ENCODE measurements at places on chromosomes 12 and 14.

DNA sequence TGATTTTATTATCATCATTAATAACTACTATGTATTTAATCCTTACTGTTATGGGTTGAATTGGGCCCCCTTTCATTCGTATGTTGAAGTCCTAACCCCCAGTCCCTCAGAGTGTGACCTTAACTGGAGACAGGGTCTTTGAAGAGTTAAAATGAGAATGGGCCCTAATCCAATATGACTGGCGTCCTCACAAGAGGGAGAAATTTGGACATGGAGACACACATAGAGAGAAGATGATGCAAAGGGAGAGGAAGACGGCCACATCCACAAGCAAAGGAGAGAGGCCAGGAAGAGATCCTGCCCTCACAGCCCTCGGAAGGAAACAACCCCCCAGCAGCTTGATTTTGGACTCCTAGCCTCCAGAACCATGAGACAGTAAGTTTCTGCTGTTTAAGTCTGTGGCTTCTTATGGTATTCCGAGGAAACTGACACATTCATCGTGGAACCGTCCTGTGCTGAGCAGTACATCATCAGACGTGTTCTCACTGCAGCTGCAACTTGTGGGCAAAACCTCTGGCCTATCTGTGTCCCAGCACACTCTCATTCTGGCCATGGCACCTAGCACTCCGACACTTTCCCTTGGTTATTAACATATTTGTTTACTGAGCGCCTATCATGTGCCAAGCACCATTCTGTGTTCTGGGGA lies 127.6 kb downstream of the SLC38A6 start:
- no peak for DNase-seq

DNA sequence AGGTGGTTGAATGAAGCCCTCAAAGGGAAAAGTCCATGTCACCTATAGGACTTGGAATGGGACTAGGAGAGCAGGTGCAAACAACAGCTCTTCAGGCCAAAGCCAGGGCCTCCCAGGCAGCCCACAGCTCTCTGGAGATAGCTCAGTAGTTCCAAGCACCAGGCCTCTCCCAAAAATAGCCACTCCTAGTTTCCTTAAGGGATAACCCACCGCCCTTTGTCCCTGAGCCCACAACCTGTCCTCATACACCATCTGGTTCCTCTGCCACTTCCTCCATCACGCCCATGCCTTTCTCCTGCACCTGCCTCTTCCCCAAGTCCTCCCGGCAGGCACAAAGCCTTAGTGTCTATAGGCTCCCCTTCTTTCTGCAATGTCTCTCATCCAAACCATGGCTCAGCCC lies 2.1 kb downstream of the RAB15 start:
- no peak for DNase-seq

- no peak for DNase-seq
These were observed 18.4 kb upstream of the RNU6-7 start for GRCh38 chr14:32183151-32184058.

GRCh38 chr12:47829584-47829983 lies 9.9 kb upstream of the HDAC7 start:
- DNase-seq, result no peak

- peak; percentile 27 for DNase-seq
These were observed 97.1 kb downstream of the BCL2L14 start for GRCh38 chr12:12167847-12168246.

DNA sequence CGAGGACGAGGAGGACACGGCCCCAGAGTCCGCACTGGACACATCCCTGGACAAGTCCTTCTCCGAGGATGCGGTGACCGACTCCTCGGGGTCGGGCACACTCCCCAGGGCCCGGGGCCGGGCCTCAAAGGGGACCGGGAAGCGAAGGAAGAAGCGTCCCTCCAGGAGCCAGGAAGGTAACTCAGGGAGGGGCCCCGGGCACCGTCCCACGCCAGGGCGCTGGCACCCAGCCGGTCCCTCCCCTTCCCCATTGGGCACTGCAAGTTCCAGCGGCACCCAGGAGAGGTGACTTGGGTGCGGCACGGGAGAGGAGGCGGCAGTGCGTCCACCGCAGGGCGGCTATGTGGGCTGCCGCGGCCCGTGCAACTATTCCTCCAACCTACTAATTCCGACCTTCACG lies 9.3 kb upstream of the ADSS1 start:
- DNase-seq, result no peak

- DNase-seq, result no peak
These were observed 996.8 kb upstream of the TMEM132C start for GRCh38 chr12:127270193-127270592.

- DNase-seq, result no peak
These were observed 56.1 kb upstream of the SCAF11 start for GRCh38 chr12:46046436-46046835.

DNA sequence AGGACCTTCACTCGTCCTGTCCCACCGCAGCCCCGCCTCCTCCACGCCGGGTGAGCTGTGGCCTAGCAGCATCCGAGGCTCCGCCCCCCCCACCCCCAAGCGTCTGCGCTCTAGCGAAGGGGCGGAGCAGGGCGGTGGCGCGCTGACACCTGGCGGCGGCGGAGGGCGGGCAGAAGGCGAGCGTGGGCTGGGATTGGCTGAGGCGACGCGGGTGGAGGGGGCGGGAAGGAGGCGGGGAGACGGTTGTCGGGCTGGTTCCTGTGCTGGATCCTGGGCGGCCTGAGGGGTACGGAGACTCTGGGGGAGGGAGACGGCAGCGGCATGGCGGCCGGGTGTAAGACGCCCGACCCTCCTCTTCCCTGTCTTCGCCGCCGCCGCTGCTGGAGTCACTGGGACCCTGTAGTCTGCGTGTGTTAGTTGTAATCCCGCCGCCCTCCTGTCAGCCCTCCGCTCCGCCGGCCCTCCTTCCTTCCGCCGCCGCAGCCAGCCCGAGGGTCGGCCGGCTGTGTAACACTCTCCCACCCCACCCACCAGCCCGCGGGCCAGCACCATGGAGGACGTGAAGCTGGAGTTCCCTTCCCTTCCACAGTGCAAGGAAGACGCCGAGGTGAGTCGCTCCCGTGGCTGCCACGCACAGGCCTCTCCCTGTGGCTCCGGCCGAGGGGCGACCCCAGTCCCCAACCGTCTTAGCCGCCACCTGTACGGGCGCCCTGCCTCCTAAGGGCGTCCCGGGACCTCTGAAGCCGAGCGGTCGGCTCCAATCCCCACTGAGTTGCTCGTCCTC lies at the start of gene STYX:
Gene STYX, plus strand, starts transcription at position 242 of the 784 bp plus-strand sequence. Its CDS starts 309 bp downstream, at position 551.
- DNase-seq, result peak; percentile 99

DNA sequence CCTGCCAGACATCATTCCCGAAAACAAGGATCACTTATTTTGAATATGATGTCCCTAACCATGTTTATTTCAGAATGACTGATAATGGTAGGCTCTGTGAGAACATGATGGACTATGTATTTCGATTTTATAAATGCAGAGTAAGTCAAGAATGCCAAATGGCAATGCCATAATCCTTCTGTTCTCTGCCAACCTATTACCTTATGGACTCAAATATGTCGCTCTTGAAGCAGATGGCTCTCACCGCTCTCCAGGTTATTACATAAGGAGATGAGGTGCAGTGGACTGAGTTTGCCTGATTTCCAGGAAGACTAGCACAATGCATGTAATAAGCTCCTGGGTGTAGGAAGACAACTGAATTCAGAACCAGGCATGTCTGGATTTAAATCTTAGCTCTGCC lies 227.2 kb downstream of the BTG1 start:
- no peak for DNase-seq

DNA sequence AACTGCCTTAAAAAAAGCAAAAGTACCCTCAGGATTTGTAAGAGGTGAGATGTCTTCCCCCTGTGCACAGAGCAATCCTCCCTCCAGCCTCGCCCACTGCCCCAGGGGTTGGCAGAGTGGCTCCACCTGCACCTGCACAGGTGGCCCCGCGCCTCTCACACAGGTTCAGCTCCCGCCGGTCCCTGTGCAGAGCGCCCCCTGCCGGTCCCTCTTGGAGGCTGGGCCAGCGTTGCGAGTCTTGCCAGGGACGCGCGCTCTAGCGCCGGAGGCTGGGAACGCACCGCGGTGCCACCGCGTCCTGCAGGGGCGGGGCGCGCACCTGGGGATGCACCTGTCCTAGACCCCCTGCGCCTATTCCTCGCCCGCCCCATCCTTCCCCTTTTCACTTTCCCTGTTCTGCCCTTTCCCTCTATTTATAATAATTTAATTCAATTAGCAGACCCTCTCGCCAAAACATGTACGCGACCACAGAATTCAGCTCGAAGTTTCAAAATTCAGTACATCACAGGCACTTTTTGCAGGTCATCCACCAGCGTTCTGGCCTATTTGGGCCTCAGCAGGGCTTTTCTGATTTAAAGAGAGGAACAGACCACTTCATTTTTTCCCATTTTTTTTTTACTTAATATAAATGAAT lies 618.6 kb downstream of the AACS start:
- peak; percentile 33 for DNase-seq

DNA sequence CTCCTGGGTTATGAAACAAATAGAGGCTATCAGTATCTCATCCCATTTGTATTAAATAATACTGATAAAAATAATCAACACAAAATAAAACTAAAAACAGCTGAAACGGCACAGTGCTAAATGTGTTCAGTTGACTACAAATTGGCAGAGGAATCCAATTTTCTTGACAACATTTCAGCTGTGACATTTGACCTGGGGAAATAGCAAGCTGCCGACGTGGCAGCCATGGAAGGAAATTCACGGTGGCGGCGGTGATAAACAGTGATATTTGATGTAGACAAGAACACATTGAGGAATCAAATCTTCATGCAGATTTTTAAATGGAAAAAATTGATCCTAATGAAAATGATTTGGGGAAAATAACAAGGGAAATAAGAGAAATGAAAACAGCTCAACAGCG lies 159.1 kb upstream of the RTL1 start:
- DNase-seq, result no peak

DNA sequence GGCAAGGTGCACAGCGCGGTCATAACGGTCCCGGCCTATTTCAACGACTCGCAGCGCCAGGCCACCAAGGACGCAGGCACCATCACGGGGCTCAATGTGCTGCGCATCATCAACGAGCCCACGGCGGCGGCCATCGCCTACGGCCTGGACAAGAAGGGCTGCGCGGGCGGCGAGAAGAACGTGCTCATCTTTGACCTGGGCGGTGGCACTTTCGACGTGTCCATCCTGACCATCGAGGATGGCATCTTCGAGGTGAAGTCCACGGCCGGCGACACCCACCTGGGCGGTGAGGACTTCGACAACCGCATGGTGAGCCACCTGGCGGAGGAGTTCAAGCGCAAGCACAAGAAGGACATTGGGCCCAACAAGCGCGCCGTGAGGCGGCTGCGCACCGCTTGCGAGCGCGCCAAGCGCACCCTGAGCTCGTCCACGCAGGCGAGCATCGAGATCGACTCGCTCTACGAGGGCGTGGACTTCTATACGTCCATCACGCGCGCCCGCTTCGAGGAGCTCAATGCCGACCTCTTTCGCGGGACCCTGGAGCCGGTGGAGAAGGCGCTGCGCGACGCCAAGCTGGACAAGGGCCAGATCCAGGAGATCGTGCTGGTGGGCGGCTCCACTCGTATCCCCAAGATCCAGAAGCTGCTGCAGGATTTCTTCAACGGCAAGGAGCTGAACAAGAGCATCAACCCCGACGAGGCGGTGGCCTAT lies 875 bp downstream of the HSPA2 start:
- no peak for DNase-seq

- no peak for DNase-seq
These were observed 33.8 kb upstream of the PSMA6 start for GRCh38 chr14:35258420-35258819.

DNA sequence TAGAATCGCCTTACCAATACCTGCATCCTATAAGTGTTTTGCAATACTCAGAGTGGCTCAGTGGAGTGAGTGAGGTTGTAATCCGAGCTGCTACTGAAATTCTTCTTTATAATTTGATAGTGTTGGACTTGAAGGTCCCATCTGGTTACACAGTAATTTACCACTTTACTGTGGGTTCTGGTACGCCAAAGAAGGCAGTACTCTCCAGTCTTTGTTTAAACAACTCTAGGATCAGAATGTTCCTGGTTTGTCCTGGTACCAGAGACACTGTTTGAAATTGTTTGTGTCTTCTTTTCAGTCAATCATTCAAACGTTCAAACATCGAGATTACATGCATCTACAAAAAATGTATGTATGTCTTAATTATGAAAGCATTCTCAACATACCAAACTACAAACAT lies 51.3 kb upstream of the AMN1 start:
- DNase-seq, result no peak

GRCh38 chr14:104352493-104353220 lies 214.3 kb downstream of the KIF26A start:
- no peak for DNase-seq

GRCh38 chr14:65840786-65841185 lies 428.3 kb downstream of the FUT8 start:
- DNase-seq, result no peak

GRCh38 chr12:113268136-113268535 lies 46.9 kb downstream of the TPCN1 start:
- DNase-seq, result no peak

DNA sequence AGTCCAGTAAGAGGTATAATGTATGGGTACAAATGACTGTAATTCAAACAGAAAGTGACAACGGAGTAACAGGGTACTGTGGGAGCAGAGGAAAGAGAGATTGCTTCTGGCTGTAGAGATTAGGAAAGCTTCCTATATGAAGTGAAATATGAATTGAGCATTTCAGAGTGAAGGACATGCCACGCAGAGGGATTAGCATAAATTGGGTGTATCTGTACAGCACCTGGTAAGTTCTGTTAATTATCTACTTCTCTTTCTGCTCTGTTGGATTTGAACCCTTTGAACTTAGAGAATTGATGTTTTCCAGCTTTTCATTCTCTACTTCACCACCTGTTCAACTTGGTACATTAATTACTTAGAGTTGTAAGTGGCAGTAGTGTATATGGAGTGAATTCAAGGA lies 8.8 kb downstream of the STK38L start:
- no peak for DNase-seq

GRCh38 chr12:45644541-45644940 lies 85.0 kb upstream of the ARID2 start:
- DNase-seq, result no peak

DNA sequence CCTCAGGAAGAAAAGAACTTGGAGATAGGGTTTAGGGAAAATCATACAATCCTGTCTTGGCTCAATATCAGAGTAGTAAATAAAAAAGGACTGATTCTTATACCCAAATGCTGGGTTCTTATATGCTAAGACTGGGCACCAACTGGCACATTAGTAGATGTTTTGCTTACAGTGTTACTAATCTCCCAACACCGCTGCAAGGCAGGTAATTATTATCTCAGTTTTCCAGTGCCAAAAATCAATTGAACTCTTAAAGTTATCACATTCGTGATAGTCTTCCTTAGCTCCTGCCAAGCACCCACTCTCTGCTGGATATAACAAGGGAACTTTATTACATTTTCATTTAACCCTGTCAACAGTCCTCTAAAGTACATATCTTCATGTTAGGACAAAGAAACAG lies 25.0 kb upstream of the HIGD1C start:
- DNase-seq, result no peak

GRCh38 chr12:71639341-71639760 lies 24.3 kb downstream of the ZFC3H1 start:
- DNase-seq, result no peak

DNA sequence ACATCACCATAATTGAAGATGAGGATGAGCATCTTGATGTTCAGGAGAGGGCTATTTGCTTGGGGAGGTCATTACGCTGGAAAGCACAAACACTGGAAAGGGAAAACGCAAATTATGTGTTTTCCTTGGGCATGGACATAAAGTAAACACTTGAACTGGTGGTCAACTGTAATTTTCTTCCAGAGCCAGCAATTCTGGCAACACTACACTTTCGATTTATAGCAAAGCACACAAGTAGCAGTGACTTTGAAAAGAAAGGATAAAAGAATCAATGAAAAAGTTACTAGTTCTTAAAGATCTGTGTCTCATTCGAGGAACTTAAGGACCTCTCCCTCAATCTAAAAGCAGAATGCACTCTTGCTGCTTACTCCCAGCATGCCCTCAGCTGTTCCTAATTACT lies 2.2 kb downstream of the CLEC14A start:
- no peak for DNase-seq

All from NCI-H2029 (cell line).